ENCODE measurements at places on chromosomes 5 and 9. TPM values are rescaled to one million over a fixed set of nuclear protein-coding genes. Genes with fewer than 3 reads are reported as not detected.

Gene PPP2CA
- total RNA-seq: 136 TPM

Gene GLDC
- total RNA-seq: 0.50 TPM

Gene FGF18
- total RNA-seq: 0.10 TPM

Gene NSUN2
- total RNA-seq: 67.1 TPM

Data from activated CD4-positive, alpha-beta T cell treated with anti-CD3 and anti-CD28 coated beads, Interleukin-2, amount 10 ng/mL, durations not matched to agents 7 days and 5 days (primary cell).